Mammary epithelial cell (primary cell): ENCODE measurements at places on chromosomes 3 and 15. TPM values are rescaled to one million over a fixed set of nuclear protein-coding genes. Genes with fewer than 3 reads are reported as not detected.

Gene CCR1
- total RNA-seq, result not detected in 2 replicates

Gene CMTM6
- total RNA-seq, result 62.9 and 70.0 TPM in 2 replicates

Gene DHX30
- total RNA-seq, result 61.6 and 65.8 TPM in 2 replicates

Gene CD80
- not detected in 2 replicates for total RNA-seq

Gene MKRN3
- 1.3 TPM for total RNA-seq

Gene GHSR
- total RNA-seq, result not detected

Gene GHRL
- 0.38 TPM in 1 of 2 replicates, not detected in the other for total RNA-seq

Gene LRTM1
- not detected for total RNA-seq

Gene TMCO5A
- not detected for total RNA-seq

Gene GOLGA6L10
- 0.33 TPM for total RNA-seq

Gene COL6A5
- total RNA-seq, result not detected

Gene MCF2L2
- total RNA-seq, result 2.7 TPM

Gene DNAH12
- total RNA-seq, result under 0.01 TPM

Gene PAK6
- 13.7 TPM for total RNA-seq

Gene NDN
- total RNA-seq, result 23.2 TPM

Gene CTXND1
- total RNA-seq, result not detected

Gene QRICH1
- total RNA-seq, result 89.7 TPM

Gene SCAMP5
- total RNA-seq, result 1.1 and 1.3 TPM in 2 replicates

Gene ADGRG7
- 0.17 TPM for total RNA-seq

Gene TCF12
- total RNA-seq, result 110 and 157 TPM in 2 replicates

Gene GLDN
- 0.33 TPM for total RNA-seq

Gene KIF9
- 4.0 TPM for total RNA-seq

Gene ITPKA
- 0.92 and 1.2 TPM in 2 replicates for total RNA-seq

Gene CLDN11
- 0.21 TPM in 1 of 2 replicates, not detected in the other for total RNA-seq

Gene CGNL1
- 1.2 TPM for total RNA-seq

Gene EPB42
- total RNA-seq, result not detected in 2 replicates

Gene GASK1A
- total RNA-seq, result 2.5 TPM

Gene GOLGA6A
- not detected for total RNA-seq

Gene PLIN1
- total RNA-seq, result 0.21 and 0.31 TPM in 2 replicates

Gene UROC1
- not detected for total RNA-seq

Gene PSTPIP1
- 0.67 TPM for total RNA-seq

Gene CYP8B1
- not detected for total RNA-seq

Gene PIERCE2
- total RNA-seq, result 3.3 TPM

Gene UCN2
- 6.8 TPM for total RNA-seq

Gene KBTBD13
- total RNA-seq, result not detected in 2 replicates

Gene MESP2
- total RNA-seq, result not detected

Gene COL7A1
- total RNA-seq, result 130 TPM

Gene CLEC3B
- total RNA-seq, result 0.33 TPM

Gene CHL1
- 3.2 TPM for total RNA-seq
